ENCODE measurements at places on chromosomes 7 and 10.

GRCh38 chr10:73095481-73096021 lies 1.1 kb downstream of the P4HA1 start:
- DNase-seq: peak; percentile 73

DNA sequence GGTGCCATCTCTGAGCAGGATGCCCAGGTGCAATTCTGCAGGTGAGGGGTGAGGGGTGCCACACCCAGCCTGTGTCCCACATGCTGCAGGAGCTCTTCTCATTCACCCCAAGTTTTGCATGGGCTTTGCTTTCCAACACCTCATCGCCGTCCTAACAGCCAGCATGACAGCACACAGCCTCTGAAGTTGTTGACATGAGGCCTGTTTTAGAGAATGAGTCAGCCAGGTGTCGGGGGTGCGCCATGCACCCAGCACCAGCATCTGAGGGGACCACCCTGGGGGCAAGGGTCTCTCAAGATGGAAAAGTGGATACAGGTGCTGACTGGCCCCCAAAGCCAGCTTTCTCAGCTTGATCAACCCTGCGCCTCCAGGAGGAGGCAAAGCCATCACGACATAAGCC lies 146.0 kb downstream of the GRID1 start:
- DNase-seq: no peak

DNA sequence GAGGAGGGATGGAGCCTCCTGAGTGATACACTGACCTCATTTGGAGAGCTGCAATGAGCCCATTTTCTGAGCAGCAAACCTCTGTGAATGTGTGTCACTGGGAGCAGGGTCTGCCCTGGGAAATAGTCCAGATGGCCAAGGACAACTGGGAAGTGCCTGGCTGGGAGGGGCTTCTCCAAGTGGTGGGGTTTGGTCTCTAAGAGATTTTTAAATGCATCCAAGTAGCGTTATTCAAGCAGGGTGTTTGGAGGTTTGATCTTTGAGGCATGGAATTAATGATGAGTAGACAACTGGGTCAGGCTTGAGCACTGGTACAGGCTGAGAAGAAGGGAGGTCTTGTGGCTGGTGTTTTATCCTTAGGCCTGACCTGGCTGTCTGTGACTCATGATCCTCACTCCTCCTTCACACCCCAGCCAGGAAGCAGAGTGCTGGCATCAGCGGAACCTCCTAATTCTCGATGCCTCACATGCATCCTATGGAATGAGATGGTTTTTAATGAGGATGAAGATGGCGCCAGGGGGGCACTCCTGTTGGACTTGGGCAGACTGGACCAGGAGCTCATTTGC lies 3.3 kb downstream of the GOLGA7B start:
- no peak for DNase-seq

GRCh38 chr7:67781841-67782240 lies 785.2 kb downstream of the TYW1 start:
- no peak for DNase-seq

DNA sequence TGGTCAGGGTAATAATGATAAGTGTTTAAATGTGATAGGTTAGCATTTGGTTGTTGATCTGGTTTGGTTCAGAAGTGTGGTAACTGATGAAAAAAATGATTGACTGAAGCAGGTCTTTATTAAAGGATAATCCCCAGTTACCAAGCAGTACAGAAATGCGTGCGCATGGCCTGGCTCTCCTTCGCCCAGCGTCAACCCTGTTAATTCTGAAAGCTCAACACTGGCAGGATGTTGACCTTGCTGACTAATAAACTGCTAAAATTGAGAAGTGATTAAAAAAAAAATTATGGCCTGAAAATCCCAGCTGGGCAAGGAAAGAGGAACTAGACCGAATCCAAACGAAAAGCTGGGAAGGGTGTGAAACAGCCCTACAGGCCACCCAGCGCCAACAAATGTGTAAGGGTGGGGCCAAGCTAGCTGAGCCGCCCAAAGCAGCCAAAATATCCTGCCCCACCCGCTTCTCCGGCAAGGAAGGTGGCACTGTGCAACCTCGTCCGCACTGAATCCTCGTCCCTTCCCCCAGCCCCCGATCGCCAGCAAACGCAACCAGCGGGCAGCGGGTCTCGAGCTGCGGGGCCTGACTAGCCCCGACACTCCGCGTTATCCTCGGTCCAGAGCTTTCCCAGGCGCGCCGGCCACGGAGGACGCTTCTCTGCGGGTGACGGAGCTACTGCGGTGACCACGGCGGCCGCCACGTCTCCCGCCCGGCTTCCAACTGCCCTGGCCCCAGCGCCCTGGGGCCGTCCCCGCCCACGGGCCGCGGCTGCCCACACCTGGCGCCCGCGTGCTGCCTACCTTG lies 561 bp downstream of the SHTN1 start:
- peak; percentile 52 for DNase-seq

All from hematopoietic multipotent progenitor cell treated with erythropoietin and hydrocortisone succinate and interleukin-3 and kit ligand, for 6 days (in vitro differentiated cells).